Activated CD8-positive, alpha-beta memory T cell treated with anti-CD3 and anti-CD28 coated beads for 36 hours (primary cell): ENCODE measurements at places on chromosomes 1 and 21. TPM values are rescaled to one million over a fixed set of nuclear protein-coding genes. Genes with fewer than 3 reads are reported as not detected.

Gene NBPF1
- total RNA-seq, result 5.7 TPM

Gene SPRR2G
- not detected for total RNA-seq

Gene CFAP141
- not detected for total RNA-seq

Gene GBP5
- total RNA-seq, result 99.1 TPM

Gene ARTN
- total RNA-seq, result not detected

Gene HUNK
- 0.15 TPM for total RNA-seq

Gene GBP4
- total RNA-seq, result 24.4 TPM

Gene NIBAN1
- 37.3 TPM for total RNA-seq

Gene MMEL1
- total RNA-seq, result not detected

Gene KRTAP19-3
- not detected for total RNA-seq

Gene ZNF678
- total RNA-seq, result 6.3 TPM

Gene MMP23B
- total RNA-seq, result 2.1 TPM

Gene TP73
- total RNA-seq, result 0.95 TPM

Gene C1orf167
- not detected for total RNA-seq

Gene S100A2
- total RNA-seq, result 1.2 TPM

Gene GJA5
- total RNA-seq, result not detected

Gene FAAP20
- total RNA-seq, result 64.3 TPM

Gene NTNG1
- 0.50 TPM for total RNA-seq

Gene OLIG2
- total RNA-seq, result not detected

Gene TEKT2
- total RNA-seq, result not detected

Gene EFNA1
- total RNA-seq, result 0.15 TPM

Gene TRIM45
- 0.80 TPM for total RNA-seq

Gene FHAD1
- 0.38 TPM for total RNA-seq

Gene OVAAL
- total RNA-seq, result not detected

Gene ZSCAN20
- total RNA-seq, result 3.5 TPM

Gene FAM72C
- 8.2 TPM for total RNA-seq

Gene SLC22A15
- total RNA-seq, result 1.1 TPM

Gene STPG1
- total RNA-seq, result 5.2 TPM

Gene AMY2A
- not detected for total RNA-seq

Gene FCAMR
- total RNA-seq, result not detected

Gene UBL4B
- not detected for total RNA-seq

Gene TMPRSS15
- total RNA-seq, result not detected

Gene CHIT1
- total RNA-seq, result not detected

Gene RPAP2
- total RNA-seq, result 33.5 TPM

Gene ST6GALNAC5
- not detected for total RNA-seq

Gene FUBP1
- 239 TPM for total RNA-seq

Gene SIM2
- total RNA-seq, result not detected

Gene PPT1
- 119 TPM for total RNA-seq
